ENCODE measurements at places on chromosomes 7 and 10.

DNA sequence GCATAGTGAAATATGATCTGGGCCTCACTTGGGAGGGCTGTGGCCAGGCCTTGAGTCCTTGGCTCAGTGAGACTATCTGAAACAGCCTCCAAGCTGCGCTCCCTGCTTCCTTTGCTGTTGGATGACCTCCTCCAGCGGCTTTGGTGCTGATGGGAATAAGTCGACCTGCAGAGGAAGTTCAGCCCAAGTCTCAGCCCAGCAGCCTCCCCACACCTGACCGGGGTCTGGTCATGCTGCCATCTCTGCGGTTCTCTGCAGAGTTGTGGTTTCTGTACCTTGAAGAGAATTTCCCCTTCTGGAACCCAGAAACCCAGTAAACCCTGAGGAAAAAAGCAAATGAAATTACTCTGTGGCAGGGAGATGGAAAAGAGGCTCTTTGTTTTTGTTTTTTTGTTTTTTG is 4.6 kb upstream of the RBAK start:
- no peak for DNase-seq

DNA sequence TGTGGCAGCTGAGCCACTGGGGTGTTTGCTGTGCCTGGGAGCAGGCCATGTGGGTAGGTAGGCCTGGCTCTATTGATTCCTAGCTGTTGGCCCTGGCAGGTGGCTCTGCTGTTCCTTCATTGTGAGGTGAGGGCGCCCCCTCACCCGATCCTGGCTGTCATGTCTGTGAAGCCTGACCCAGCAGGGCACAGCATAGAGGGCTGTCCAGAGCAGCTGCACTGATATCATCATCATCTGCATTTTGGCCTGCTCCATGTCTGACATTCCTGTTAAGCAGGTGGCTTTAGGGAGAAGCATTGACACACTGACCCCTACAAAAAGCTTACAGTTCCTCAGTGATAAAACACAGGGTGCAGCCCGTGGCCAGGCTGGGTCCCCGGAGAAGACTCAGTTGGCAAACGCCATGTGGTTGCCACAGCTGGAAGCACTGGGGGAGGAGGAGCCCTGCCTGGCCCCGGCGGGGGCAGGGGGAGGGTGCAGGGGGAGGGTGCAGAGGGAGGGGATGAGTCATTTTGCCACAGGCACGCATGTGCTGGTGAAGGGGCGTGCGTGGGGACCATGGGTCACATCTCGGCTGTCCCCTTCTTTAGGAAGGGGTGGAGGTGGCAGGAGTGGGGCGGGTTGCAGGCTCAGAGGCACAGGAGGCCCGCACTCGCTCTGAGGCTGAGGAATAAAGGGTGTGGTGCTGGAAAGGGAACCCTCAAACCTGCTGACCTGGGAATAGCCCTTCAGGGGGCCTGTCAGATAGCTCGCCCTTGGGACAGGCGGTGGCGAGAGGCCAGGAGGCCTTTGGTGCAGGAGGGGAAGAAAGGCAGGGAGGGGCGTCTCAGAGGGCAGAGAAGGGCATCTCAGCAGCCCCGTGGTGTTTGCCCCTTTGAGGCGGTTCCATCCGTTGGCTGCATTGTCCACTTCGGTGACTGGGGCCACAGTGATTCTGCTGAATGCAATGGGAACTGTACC is 31.6 kb downstream of the IKZF1 start:
- DNase-seq, result no peak

DNA sequence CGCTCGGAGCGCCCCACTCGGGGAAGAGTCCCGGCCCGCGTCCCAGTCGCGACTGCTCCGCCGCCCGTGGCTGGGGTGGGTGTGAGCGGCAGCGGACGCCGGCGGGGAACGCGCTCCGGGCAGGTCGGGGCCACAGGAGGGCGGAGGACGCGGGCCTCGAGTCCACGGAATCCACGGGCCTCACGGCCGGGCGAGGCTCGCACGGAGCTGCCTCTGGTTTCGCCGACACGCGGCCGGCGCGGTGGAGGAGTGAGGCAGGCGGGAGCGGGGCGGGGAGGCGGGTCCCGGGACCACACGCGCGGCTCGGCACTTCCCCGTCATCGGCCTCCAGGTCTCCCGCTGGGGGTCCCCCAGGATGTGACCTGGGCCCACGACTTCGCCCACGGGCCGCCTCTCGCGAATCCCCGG is 533 bp upstream of the NKX6-2 start:
- no peak for DNase-seq

- no peak for DNase-seq
These were observed 13.9 kb downstream of the TSPAN14 start for GRCh38 chr10:80468002-80468401.

DNA sequence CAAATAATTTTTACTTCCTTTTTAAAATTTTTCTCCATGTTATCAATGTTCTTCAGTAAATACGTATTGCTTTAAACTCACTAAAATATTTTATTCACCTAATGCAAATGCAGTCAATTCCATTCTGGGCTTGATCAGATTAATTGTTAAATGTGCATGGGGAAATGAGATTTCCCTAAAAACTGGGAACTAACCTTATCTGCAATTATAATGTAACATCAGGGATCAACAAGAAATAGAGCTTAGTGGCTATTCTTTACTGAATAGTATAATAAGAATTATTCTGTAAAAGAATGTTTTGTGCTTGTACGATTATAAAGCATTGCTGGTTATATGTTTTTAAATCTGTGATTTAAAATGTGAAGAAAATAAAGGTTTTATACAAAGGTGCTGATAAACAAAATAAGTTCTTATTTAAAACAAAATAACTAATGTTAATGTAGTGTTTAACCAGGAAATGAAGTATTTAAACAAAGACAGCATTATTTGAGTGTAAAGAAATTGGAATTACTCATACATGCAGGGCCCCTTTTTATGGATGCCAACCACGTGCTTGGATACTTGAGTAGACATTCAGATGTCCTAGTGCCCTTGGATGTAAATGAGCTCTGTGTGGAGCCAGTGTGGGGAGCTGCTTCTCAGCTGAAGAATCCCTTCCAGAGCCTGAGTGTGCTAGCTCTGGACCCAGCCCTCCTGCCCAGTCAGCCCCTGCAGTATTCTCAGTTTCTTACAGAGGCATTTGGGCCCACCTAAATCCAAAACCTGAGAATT is 84.2 kb downstream of the REEP3 start:
- no peak for DNase-seq

DNA sequence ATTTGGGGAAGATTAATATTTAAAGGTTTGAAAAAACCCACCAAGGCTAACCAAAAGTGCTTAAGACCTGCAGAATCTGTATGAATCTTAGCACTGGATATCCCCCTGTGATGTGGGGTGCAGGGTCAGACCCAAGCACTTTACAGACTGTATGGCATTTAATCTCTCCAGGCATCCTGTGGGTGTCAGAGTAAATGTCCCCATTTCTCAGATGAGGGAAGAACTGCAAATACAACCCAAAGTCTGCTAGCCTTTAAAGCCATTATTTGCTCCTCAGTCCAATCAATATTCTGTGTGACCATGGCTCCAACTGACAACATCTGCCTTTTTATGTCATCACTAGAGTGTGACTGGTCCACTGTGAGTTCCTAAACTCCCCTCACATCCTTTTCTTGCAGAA is 10.0 kb upstream of the MBL2 start:
- no peak for DNase-seq

GRCh38 chr10:62451611-62451975 is 77.4 kb downstream of the ZNF365 start:
- no peak for DNase-seq

GRCh38 chr10:7119325-7120015 is 291.4 kb downstream of the SFMBT2 start:
- DNase-seq, result no peak

GRCh38 chr7:147429961-147430360 is 1160.6 kb upstream of the C7orf33 start:
- no peak for DNase-seq

DNA sequence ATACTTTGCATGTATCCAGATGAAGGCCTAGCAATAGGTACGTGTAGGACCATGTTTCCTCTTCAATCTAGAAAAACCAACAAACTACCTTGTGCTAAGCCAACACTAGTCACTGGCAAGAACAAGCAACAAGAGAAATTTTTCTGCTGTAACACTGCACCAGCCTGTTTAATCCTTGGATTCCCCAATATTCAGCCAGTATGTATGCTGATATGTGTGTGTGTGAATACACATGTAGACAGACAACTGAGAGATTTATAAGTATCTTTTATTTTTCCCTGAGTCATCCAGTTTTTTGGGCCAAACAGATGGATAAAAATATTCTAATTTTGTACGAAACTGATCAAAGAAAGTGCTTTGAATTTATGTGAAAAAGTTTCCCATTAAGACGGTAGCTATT is 26.2 kb downstream of the GLI3 start:
- no peak for DNase-seq
